ENCODE measurements at places on chromosomes 7 and 10.

- DNase-seq, result no peak
These were observed 73.9 kb downstream of the TMEM130 start for GRCh38 chr7:98795741-98796493.

GRCh38 chr10:95257849-95258248 lies 33.0 kb downstream of the PDLIM1 start:
- DNase-seq, result no peak

- no peak for DNase-seq
These were observed 400.1 kb upstream of the NRP1 start for GRCh38 chr10:33734393-33735155.

- DNase-seq, result no peak
These were observed 1365.3 kb downstream of the GATA3 start for GRCh38 chr10:9419757-9420156.

DNA sequence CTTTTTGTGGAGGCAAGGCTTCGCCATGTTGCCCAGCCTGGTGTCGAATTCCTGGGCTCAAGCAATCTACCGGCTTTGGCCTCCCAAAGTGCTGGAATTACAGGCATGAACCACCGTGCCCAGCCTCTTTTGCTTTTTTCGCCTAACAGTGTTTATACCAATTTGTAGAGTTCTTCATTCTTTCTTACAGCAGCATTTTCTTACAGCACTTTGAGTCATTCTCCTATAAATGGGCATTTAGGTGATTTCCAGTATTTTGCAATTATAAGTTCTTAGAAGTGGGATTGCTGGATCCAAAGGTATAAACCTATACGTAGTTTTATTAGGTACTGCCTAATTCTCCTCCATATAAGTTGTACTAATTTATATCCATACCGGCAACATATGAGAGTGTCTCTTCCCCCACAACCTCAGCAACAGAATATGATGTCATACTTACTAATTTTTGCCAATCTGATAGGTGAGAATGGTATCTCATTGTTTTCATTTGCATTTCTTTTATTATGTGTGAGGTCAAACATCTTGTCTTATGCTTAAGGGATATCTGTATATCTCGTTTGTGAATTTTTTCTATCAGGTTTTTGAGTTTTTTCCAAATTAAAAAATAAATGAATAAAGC lies 39.1 kb downstream of the SUFU start:
- DNase-seq, result no peak

DNA sequence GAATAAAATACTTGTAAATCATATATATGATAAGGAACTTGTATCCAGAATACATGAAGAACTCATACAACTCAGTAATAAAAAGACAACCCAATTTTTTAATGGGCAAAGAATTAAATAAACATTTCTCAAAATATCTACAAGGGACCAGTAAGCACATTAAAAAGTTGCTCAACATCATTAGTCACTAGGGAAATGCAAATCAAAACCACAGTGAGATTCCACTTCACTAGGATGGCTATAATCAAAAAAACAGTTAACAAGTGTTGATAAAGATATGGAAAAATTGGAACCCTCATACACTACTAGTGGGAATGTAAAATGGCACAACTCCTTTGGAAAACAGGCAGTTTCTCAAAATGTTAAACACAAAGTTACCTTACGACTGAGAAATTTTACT lies 40.3 kb upstream of the YAE1 start:
- DNase-seq, result no peak

GRCh38 chr10:13613519-13613918 lies 26.8 kb downstream of the PRPF18 start:
- DNase-seq, result no peak

DNA sequence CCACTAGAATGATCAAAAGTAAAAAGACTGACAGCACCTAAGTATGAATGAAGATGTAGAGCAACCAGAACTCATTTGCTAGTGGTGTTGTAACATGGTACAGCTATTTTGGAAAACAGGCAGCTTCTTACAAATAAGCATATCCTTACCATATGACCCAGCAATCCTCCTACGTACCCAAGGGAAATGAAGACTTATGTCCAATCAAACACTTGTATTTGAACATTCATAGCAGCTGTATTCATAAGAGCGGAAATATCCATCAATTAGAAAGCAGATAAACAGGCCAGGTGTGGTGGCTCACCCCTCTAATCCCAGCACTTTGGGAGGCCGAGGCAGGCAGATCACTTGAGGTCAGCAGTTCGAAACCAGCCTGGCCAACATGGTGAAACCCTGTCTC lies 53.0 kb downstream of the KLRG2 start:
- DNase-seq, result no peak

DNA sequence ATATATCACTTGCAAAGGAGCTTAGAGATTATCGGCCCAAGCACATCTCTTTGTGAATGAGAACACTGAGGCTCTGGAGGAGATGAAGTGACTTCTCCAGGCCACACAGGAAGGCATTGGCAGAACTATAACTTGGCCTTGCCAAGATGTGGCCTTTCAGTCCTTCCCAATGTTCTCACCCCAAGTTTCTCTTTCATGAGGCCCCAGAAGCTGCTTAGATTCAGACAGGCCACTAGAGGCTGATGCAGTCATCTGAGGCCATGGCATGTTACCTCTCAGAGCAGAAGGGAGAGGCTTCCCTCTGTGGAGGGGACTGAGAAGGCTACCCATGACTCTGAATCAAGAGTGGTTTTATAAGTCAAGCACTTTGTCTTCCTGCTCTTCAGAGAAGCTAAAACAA lies 1003.7 kb downstream of the LRMDA start:
- no peak for DNase-seq

- DNase-seq, result no peak
These were observed 1087.0 kb upstream of the AUTS2 start for GRCh38 chr7:68511281-68511680.

DNA sequence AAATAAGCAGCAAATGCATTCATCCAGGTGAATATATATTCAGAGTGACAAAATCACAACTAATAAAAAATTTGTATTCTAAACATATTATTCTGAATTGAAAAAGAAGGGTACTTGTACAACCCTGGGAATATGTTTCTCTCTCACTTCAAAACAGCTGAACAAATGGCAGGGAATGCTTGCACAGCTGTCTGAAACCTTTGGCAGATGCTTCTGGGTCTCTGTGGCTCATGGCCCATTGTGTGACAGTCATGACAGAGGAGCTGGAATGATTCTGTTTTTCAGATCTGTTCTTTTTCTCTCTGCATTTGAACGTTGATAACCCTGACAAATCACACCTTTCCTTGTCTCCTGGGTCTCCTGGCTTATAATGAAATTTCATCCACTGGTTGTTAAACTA lies 275.7 kb upstream of the FZD1 start:
- DNase-seq, result peak; percentile 28

DNA sequence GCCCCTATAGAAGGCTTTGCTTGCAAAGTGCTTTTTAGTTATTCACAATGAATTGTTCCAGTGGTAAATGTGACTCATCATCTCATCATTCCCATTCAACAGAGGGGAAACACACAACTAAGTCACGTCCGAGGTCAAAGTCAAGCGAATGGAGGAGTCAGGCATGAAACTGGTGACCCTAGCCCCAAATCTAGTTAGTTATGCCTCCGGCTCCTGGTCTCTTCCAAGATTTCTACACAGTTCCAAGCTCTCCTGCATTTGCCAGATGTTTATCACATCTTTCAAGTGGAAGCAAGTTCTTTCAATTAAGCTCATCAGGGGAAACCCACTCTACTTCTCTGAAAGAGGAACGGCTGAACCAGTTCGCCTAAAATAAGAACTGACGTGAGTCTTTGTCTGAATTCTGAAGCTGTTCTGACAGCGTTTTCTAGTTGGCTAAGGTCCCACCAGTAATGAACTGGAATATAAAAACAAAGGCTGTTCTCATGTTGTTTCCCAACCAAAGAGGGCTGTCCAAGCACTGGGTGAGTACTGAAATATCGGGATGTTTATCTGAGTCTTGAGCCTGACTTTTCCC lies 140.9 kb upstream of the NRBF2 start:
- DNase-seq, result no peak

- DNase-seq, result no peak
These were observed 765.1 kb downstream of the MAGI2 start for GRCh38 chr7:78688376-78688775.

GRCh38 chr10:47378606-47379444 lies 5.3 kb downstream of the ZNF488 start:
- no peak for DNase-seq

DNA sequence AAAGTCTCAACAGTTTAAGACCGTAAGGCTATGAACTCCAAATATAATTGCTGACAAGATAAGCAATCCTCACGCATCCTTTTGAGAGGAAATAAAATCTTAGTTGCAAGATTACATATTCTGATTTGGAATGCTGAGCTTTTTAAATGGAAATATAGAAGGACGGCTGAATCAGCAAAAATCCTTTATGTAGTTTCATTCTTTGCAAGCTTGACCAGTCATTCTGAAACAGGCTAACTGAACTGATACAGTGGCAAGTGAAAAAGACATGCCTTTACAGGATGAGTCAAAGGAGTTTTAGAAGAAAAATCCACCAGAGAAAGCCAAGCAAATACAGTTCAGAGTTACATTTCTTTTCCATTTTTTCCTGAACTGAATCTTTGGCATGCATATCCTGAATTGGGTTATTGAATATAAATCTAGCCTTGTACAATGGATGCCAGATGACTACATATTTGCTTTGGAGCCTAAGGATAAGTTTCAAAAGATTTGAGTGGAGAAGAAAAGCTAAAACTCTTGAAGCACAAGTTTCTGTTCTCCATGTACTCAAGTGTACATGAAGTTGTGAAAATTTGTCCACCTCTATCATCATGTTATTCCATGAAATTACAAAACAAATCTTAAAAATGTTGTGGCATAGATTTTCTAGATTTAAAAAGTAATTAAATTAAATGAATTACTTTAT lies 4.4 kb downstream of the VIM start:
- DNase-seq, result no peak

DNA sequence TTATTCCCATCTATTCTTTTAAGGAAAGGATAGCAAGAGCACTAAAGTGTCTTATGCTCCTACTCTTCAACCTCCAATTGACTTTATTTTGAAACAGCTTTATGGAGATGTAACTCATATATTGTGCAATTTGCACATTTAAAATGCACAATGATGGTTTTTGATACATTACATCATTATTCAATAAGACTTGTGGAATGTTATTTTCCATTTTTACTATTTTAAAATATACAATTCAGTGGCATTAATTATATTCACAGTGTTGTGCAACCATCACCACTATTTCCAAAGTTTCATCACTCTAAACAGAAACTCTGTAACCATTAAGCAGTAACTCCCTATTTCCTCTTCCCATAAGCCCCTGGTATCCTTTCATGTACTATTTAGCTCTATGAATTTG lies 489.8 kb downstream of the NEBL start:
- no peak for DNase-seq

DNA sequence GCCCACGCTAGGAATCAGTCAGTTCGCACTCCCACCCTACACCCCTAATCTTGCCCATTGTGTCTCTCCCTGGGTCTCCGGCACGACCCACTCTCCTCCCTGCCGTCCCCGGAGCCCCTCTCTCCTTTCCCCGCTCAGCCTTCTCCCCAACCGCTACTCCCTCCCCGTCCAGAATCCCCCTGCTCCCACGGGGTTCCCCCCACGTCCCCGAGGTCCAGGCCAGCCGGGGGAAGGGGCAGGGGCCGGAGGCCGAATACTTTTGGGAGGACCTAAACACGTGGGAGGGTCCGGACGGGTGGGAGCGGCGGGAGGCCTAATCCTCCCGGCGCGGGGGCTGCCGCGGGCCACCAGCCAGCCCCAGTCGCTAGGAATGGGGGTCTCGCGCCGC lies 560 bp downstream of the RARRES2 start:
- no peak for DNase-seq

DNA sequence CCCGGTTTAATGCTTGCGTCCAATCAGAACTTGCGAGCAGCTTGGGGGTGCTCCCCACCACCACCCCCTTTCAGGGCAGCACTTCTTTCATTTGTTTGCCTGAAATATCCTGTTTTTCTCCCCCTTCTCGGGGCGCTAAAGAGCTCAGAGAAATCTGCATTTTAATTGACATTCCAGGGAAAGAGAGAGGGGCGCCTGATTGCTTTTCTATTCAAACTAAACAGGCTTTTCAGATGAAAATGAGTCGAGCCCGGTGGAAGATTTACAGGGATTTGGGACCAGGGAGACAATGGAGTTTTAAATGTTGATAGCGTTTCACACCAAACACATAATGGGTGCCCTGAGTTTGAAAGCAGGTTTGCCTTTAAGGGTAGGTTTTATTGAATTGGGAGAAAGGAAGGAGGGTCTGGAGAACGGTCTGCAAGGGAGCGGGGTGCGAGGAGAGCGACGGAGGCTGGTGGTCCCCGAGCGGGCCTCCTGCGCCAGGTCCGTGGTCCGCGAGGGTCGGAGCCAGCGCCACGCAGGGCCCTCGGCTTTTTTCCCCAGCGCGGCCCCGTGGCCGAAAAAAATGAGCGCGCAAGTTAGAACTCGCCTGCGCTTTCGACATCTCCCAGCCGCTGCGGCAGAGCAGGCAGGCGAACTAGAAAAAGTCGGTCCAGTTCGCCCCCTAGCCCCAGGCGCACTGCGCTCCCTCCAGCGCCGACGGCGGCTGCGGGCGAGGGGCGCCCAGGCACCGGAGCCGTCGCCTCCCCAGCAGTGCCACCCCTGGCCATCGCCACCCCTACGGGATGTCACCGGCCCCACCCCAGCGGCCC lies 1.3 kb downstream of the FGFR2 start:
- no peak for DNase-seq

GRCh38 chr7:128882134-128882533 lies 19.5 kb downstream of the ATP6V1F start:
- DNase-seq, result no peak

DNA sequence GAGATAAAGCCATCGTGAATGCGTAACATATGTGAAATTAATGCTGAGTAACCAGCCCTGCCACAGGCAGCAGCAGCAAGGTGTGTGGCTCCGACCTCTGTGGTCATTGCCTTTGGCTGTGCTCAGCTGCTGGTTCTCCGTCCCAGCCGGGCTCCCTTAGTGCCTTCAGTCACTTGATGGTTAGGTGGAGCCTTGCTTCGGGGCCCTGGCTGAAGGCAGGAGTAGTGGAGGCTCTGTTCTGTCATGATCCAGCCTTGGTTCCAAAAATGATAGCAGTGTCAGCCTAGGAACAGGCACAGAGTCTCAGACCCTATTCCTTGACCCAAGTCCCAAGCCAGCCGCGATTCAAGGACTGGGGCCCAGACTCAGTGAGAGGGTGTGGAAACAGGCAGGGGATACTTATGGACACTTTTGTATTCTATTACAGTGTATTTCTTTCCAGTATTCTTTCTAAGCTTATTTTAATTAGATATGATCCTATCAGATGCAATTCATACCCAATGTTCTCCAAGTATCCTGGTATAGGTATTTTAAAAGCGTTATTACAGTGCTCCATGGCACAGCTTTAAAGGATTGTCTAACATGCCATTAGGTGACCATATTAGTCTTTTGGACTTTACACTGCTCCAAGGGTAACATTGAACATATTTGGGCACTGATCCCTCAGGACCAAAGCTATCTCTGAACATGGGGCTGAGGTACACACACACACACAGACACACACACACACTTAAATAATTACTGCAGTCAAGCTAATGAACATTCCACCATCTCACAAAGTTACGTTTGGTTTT lies 9.0 kb downstream of the SCART1 start:
- no peak for DNase-seq

DNA sequence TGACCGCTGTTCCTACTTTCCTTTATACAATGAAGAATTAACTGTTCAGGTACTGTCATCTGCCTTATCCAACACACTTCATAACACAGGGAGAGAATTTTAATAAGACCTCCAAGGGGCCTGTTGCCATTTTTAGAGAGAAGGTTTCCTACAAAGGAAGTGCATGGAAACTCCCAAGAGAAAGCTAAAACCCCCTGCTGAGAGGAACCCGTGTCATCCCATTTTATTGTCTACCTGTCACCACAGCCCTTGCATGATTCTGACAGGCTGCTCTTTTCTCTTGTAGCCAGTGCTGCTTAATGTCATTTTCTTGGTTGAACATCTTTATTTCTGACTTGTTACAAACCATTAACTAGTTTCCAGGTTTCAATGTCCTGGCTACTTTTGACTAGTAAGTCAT lies 98.4 kb downstream of the SNX10 start:
- DNase-seq, result no peak
